NT2/D1 (cell line): ENCODE measurements at places on chromosomes 3 and 15.
A peak's percentile ranks its signal among the peaks of the same experiment; 100 is the strongest.

DNA sequence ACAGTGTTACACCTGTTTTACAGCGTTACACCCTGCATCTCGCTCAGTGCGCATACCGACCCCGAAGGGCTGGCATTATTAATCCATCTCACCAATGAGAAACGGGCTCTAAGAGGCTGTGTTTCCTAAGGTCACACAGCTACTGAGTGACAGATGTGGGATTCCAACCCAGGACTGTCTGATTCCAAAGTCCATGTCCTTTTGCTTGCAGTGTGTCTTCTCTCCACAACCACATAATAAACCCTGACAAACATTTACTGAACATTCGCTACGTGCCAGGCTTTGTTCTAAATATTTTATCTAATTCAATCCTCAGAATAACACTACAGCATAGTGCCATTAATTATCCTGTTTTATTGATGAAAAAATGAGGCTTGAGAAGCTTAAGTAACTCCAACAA is 79.1 kb downstream of the RAB11A start:
- DNase-seq = no peak

DNA sequence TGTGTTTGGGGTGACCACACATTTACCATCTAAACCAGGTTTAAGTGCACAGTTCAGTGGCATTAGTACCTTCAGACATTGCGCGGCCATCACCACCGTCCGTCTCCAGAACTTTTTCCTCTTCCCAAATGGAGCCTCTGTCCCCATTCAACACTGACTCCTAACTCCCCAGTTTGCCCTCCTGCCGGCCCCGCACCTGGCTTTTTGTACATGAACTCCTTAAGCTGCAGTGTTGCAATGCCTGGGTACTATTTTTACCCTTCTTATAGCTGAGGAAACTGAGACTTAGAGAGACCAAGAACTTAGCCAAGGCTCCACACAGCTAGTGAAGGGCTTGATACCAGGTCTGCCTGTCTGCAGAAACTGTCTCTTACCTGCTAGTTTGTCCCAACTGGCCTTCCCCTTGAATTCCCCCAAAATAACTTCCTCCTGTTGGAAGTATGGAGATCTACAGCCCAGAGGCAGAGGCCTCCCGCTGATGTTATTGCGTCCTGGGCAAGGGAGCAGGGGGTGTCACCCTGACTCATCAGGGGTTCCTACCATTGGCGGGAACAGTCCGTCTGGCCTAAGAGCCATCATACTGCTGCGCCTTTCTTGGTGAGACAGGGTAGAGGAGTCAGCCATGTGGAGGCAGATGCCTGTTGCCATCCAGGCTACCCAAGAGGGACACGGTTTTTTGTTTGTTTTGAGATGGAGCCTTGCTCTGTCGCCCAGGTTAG is 65.6 kb downstream of the GRIP2 start:
- no peak for DNase-seq

- DNase-seq = no peak
Measured at GRCh38 chr3:193680220-193680619, 87.2 kb downstream of the OPA1 start.

GRCh38 chr3:125624341-125624740 is 29.0 kb upstream of the OSBPL11 start:
- DNase-seq = no peak

- no peak for DNase-seq
Measured at GRCh38 chr3:160170409-160171370, 54.5 kb upstream of the C3orf80 start.

- no peak for DNase-seq
Measured at GRCh38 chr3:140088513-140088912, 153.5 kb downstream of the CLSTN2 start.

GRCh38 chr15:48383031-48383430 is 51.8 kb downstream of the DUT start:
- no peak for DNase-seq

DNA sequence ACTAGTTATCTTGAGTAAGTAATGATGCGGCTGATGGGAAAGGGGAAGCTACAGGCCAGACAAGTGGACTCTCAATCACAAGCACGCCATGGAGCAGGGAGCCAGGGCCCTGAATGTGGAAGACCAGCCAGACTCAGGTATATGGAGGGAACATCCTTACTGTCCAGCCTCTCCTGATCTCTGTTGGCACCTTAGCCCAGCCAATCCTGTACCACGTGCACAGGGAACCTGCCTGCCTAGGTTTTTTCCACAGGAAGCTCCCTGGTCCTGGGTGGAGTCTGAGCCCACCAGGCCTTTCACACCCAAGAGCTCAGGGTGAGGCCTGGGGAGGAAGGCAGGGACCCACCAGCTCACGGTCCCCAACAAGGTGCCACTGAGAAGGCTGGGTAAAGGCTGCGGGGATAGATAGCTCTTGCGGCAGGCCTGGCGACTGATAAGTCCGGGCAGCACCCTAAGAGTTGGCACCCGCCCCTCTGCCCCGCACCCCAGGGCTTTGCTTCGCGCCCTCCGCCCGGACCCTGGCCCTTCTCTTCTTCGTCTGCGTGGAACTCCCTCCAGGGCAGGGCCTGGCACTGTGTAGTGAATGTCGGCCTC is 933 bp upstream of the APEH start:
- DNase-seq = no peak

- peak; percentile 86 for DNase-seq
Measured at GRCh38 chr3:14319654-14320182, 82.7 kb upstream of the SLC6A6 start.

- DNase-seq = no peak
Measured at GRCh38 chr3:17340261-17340660, 402.2 kb downstream of the TBC1D5 start.
